ENCODE measurements at places on chromosomes 5 and 9.
A peak's percentile ranks its signal among the peaks of the same experiment; 100 is the strongest.

DNA sequence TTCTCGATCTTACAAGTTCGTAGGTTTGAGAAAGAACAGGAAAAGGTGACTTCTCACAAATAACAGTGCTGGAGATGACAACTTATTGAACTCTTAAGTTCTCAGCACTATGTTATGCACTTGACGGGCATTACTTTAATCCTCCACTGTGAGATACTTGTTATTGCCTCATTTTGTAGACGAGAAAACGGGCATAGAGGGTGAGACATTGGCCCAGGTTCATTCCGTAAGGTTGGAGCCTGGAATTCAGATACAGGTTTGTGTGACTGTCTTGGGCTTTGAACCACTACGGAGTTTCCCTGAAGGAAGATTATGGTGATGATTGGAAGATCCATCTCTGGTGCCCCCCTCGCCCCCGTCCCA, 657 bp downstream of the MAT2B start:
- DNase-seq = no peak

GRCh38 chr5:135173662-135174290, 139.7 kb upstream of the PITX1 start:
- no peak for DNase-seq

DNA sequence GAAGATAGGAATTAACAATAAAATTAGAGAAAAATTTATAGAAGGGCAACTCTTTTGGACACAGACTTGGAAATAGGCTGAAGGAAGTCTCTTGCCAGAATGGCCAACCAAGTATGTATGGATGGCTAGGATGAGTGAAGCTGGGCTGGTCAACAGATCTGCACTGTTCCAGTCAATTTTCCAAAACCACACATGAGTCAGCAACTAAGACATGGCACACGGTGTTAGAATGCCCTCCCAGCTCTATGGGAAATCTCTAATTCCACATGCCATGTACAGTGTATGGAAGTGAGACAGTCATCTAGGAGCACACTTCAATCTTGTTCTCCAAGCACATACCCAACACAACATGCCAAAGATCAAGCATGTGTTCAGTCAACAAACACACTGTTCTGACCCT, 129.6 kb downstream of the GLIS3 start:
- no peak for DNase-seq

GRCh38 chr5:76402886-76403765, at the start of gene IQGAP2:
Gene IQGAP2, plus strand, starts transcription at chr5:76403285. Its CDS starts 261 bp downstream, at chr5:76403546.
- DNase-seq = peak; percentile 91

DNA sequence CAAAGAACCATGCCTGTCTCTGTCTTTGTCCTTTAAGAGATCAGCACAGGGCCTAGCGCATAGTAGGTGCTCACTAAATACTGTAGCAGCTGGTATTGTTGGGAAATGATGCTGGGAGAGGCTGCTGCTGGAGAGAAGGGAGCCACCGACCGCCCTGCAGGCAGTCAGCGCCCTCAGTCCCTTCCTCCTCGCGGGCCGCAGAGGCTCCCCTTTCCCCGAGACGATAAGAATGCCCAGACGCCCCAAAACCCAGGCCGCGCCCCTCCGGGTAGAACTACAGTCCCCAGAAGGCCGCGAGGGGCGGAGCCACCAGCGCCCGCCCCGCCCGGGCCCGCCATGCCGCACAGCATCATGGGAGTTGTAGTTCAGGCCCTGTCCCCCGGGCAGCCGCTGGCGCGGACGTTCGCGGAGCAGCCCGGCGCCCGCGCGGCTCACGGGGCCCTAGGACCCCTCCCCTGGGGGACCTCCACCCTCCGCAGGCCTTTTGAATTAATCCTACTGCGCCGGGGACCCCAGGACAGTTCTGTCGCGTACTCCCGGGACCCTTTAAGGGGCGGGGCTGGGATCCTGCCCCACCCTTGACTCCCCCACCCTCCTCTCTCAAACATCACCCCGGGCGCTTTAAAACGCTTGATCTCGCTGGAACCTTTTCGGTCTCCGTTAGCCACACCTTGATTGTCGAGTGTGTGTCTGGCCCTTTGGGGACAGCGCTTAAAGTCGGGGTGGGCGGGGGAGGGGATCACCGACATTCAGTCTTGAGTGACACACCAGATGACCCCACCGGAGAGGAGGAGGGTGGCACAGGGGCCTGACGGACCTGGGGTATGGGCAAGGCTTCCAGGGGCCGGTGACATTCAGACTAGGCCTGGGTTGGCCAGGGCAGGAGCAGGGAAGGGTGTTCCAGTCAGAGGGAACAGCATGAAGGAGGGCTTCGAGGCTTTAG, 24.8 kb upstream of the IER5L start:
- DNase-seq = peak; percentile 85

DNA sequence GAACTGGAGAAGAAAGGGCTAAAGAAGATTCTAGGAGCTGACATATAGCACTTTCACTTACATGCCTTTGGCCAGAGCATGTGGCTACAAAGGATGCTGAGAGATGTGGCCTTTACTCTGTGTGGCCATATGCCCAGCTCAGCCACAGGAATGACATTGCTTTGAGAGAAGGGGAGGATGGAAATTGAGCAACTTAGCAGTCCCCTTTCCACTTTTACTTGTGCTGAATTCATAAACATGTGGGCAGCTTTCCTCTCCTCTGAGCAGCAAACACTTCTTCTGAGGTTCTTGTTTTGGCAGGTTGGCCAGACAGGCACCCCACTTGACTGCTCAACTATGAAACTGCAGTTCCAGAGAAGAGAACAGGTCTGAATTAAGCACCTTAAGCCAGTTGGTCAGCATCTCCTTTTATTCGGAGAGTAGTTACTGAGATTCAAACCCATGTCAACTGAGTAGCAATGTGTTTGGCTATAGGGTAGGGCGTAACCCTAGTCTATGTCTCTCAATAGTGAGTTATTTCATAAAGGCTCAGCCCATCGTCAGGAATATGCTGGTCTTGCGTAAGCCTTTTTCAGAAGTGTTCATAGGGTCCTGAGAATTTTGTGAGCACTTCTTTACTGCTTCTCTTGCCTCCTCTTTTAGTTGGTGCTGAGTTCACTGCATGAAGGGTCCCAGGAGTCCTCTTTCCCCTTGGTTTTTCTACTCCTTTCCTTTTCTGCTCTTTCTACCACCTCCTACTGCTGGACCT, 134.5 kb downstream of the PALM2AKAP2 start:
- peak; percentile 94 for DNase-seq

DNA sequence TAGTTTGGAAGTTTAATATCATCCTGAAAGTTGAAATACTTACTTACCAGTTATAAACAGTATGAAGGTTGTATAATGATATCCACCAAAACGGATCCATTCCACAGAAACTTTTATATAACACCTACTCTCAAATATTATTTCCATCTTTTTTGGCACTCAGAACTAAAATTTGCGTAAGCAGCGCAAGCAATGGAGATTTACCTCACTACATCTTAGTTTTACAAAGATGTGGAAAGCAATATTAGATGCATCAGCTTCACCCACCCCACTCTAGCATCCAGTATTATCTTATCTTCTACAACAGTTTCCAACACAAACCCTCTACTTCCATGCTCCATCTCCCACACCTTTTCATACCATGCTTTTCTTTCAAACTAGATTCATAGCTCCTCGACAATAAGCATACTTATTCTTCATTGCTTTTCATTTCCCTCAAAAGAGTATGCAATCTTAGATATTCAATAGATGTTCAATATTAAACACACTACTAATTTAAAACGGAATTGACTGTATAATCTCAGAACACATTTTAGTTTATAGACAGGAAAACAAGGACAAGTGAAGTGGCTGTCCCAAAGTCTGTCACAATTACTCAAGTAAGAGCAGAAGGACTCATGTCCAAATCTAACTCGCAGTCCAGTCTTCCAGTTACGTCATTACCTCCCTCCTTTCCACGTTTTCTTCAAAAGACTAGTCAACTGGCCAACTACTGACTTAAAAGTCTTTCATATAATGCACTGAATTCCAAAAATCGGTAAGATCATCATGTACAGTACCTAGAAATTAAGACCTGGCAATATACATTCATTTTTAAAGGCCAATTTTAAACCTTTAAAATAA, 2.2 kb downstream of the PPP2CA start:
- no peak for DNase-seq

DNA sequence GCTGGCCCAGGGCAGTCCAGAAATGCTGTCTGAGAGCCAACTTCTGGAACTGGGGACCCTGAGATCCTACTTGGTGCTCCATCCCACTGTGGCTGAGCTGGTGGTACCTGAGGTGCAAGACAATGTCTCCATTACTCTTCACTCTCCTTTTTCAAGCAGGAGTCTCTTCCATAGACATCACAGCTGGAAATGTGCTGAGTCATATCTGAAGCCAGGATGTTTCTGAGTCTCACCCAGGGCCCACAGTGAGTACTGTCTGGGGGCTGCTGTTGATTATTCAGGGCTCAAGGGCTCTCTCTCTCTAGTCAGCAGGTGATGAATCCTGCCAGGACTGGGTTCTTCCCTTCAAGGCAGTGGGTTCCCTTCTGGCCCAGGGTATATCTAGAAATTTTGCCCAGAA, 145.2 kb upstream of the TAS2R1 start:
- no peak for DNase-seq

- no peak for DNase-seq
Observed at GRCh38 chr9:89410641-89411350, 87.1 kb downstream of the SEMA4D start.

DNA sequence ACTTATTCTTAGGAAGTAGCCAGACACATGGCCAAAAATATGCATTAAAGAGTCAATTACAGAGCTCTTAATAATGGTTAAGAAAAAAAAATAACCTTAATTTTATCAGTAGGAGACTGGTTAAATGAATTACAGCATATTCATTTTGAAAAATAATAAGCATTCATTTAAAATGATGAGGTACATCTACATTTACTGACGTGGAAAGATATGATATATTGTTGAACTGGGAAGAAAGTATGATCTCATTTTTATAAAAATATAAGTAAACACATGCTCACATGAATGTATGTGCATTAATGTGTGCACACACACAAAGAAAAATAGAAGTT, 250.3 kb downstream of the ENC1 start:
- DNase-seq = no peak

GRCh38 chr5:6849316-6850105, 136.3 kb downstream of the TENT4A start:
- no peak for DNase-seq

DNA sequence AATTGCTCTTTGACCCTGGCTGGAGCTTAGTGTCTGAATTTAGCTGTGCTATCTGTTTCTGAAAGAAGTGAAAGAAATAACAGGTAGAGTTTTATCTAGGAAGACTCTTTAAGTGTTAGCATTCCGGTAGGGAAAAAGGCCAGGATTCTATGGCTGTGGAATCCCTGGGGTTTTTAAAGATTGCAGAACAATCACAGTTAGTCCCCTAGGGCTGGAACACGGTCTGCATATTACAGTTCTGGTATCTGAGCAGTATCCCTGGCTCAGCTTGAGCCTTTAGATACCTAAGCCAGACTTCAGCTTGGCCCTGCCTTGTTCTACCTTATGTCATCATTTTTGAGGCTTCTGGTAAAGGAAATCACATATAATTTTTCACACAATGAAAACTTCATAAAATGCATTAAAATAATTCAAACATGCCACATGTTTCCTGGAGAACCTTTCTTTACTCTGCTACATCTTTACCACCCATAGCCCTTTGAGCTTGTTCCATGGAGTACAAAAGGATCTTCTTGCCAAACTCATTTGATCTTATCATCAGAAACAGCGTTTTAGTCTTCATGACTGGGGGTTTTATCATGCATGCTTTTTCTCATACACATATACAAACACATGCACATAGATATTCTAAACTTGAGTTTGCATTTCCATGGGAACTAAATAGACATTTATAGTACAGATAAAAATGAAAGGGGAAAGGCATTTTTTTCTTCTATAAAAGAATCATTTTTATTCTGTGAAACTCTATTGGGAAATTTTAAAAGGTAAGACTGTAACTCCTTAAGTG, 410.8 kb downstream of the CETN3 start:
- no peak for DNase-seq

DNA sequence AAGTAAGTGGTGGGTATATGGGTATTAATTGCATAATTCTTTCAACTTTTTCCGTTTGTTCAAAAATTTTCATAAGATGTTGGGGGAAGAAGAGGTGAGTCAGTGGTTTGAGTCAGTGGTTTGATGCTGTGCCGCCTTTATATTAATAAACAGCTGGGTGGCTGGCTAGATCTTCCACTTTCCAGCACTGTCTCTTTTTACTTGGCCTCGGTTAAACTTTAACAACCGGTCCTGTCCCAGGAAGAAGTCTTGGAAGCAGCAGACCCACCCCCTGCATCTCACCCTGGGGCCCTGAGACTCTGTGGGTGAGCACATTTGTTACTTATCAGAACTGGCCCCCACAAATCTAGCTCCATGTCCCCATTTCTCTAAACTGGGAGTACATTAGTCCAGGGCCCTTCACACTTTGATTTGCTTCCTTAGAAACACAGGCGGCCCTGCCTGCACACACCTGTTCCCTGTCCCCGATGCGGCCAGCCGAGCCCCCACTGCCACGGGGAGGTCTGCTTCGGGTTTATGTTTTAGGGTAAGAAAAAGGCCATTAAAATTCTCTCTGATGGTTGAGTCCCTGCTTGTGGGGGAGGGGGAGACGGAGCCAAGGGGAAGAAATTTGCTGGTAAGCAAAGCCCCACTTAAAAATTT, 90.7 kb downstream of the PTCH1 start:
- DNase-seq = peak; percentile 47

DNA sequence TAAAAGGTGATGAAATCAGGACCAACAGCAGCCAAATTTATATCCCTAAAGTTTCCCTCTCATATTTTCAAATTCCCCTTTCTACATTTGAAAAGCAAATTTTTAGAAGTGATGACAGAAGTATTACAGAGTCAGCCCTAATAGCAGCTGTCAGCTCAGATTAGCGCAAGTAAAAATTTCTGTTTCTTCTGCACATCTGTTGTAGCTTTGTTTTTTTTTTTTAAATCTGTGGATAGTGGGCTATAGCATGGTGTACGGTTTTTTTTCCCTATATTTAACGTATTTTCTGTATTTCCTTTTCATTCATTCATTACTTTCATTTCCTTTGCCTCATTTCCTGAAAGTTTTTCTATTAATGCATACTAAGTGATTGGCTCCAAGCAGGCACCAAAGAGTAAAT, 99.1 kb downstream of the MACIR start:
- DNase-seq = no peak

DNA sequence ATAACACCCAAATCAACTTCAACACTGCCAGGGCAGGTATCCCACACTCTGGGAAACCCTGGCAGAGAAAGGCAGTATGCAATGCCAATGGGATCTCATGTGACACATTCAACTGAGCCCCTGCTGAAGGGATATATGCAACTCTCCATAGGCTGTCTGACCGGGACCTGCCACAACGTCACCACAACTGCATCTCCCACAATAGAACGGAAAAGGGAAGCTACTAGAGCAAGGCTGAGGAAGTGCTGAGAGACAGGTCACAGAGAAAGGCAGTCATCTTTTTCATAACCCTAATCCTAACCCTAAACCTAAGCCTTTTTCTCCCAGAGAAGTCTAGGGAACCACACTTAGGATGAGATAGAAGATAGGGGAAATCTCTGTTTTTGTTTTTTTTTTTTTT, 345.9 kb upstream of the CD180 start:
- DNase-seq = no peak

DNA sequence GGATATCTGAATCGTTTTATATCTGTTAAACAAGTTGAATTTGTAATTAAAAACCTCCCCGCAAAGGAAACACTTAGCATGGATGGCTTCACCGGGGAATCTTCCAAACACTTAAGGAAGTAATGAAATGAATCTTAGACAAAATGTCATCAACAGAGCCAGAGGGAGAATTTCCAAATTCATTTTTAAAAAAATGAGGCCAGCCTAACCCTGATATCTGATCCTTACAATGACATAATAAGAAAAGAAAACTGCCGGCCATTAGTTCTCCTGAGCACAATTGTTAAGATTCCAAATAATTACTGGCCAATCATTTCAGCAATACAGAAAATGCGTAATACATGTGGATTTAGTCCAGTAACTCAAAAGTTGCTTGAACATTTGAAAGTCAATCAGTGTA, 6.1 kb upstream of the KIF12 start:
- no peak for DNase-seq
